ENCODE measurements at places on chromosomes 16 and 17. TPM values are rescaled to one million over a fixed set of nuclear protein-coding genes. Genes with fewer than 3 reads are reported as not detected.

- peak; percentile 54 for DNase-seq
These were observed 9.4 kb upstream of the TOM1L1 start for GRCh38 chr17:54891176-54891821.

DNA sequence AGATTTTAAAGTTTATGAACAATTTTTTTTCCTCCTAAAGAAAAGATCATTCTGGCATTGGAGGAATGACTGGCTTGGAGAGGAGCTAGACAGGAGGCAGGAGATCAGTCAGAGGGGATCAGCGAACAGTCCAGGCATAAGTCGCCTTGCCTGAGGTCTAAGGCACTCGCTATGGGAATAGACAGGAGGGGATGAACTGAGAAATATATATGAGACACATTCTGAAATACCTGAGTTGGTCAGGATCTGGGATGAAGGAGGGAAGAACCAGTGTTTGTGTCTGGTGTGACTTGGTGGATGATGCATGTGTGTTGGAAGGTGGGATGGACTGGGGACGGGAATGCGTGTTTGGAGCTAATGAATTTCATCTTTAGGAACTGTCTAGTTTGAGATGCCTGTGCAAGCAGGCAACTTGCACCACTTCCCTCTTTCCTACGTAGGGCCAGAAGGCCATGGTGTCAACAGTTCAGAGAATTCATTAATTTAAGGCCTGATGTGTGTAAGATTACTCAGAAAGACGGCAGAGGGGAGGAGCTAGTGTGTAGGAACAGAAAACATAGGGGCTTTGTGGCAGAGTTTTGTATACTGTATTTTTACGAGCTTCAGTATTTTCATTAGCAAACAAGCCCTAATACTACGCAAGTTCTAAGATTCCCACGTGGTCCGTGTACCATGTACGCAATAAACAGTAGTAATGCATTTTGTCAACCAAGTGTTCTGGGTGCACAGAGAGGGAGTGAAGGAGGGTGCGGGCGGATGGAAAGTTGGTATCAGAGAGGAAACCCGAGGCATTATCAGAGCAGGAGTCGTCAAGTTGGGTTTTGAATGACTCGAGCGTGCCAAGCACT is 825 bp downstream of the HEATR6 start:
- DNase-seq, result peak; percentile 32

DNA sequence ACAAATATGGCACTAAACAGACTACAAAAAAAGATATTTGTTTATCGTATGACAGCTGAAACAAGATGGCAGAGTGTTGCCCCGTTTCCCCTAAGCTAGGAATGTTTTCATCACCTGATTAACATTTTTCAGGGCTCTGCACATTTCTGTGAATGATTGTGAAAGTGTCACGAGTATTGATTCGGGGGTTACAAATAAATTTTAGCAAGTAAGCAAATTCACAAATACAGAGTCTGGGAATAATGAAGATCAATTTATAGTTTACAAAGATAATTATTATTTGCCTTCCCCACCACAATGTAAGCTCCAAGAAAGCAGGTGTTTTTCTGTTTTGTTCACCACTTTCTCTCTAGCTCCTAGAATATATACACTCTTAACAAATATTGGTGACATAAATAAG is 361.2 kb upstream of the ERCC4 start:
- DNase-seq, result no peak

- no peak for DNase-seq
These were observed 6.3 kb upstream of the CD7 start for GRCh38 chr17:82323514-82324234.

- peak; percentile 54 for DNase-seq
These were observed 994 bp downstream of the CLTC start for GRCh38 chr17:59620518-59621259.

DNA sequence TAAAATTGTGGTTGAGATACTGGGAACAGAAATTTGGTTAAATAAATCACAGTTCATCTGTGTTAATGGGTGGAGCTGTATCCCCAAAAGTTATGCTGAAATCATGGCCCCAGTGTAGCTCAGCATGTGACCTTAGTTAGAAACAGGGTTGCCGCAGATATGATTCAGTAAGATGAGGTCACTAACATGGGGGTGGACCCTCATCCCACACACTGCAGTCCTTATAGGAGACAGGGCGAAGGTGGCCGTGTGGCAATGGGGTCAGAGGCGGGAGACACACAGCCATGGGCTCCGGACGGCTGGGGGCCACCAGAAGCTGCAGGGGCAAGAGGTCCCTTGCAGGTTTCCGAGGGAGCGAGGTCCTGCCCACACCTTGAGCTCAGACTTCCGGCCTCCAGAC is 10.7 kb downstream of the GALNS start:
- no peak for DNase-seq

DNA sequence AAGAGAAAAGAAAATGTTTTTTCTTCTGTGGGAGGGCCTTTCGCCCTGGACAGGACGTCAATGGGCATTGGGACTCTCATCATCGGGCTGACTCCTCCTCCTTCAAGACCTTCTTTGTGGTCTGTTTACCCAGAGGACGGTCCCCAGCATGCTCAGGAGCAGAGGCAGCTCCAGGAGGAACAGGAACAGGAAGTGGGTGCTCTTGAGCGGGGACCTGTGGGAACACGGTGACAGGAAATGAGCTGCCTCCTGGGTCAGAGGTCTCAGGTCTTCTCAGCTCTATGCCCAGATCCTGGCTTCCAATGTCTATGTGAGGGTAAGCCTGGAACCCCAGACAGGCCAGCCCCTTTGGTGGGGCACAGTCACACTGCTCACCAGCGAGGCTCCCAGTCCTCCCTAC is 12.2 kb downstream of the CD300LD start:
- no peak for DNase-seq

DNA sequence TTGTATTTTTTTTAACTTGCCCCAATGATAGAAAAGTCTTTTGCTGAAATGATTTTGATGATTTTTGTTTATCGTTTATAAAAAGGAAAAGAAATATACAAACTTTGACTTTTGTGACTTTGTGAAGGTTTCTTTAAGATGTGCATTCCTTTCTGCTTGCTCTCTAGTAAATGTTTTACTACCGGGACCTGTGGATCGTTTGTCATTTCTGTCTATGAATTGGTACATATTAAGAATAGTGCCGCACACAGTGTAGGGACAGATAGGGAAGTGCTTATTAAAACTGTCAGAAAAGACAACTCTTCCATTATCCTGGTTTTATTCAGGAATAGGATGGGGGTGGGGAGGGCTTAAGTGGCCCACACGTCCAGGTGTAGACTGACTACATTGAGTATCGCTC is 8.1 kb upstream of the PSMC5 start:
- DNase-seq, result peak; percentile 57

DNA sequence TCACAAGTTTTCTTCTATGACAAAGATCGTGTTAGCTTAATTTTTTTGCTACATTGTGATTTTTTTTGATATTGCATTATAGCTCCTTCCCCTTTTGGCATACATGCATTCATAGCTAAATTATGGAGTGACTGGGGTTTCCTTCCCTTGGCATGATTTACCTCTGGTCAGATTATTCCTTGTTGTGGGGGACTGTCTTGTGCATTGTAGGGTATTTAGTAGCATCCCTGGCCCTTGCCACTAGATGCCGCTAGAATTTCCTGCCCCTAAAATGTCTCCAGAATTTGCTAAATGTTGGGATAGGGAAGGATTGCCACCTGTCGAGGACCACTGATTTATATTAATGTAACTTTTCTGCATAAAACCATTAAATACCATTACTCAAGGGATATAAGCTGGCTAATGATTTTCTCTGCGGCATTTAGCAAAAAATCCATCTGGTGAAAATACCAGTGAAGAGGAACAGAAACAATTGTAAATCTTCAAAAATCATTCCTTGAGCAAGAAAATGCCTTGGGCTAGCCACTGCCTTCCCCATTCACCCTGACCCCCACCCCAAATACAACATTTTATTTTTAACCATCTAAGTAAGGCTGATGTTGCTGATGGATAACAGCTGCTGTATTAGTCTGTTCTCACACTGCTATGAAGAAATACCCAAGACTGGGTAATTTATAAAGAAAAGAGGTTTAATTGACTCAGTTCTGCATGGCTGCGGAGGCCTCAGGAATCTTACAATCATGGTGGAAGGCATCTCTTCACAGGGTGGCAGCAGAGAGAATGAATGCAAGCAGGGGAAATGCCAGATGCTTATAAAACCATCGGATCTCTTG is 195.2 kb downstream of the MAP2K6 start:
- peak; percentile 41 for DNase-seq

DNA sequence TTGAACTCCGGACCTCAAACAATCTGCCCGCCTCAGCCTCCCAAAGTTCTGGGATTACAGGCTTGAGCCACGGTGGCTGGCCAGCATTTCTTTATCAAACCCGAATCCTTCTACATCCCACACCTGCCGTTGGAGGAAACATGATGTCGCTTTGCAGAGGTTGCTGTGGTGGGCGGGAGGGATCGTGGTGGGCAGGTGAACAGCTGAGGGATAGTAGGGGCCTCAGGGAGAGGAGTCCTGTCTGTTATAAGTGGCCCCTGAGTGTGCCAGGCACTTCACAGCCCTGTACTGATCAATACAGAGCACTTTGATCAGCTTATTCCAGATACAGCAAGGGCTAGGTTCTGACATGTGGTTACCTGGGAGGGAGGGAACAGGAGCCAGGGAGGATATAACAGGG is 76.5 kb downstream of the CYLD start:
- no peak for DNase-seq

DNA sequence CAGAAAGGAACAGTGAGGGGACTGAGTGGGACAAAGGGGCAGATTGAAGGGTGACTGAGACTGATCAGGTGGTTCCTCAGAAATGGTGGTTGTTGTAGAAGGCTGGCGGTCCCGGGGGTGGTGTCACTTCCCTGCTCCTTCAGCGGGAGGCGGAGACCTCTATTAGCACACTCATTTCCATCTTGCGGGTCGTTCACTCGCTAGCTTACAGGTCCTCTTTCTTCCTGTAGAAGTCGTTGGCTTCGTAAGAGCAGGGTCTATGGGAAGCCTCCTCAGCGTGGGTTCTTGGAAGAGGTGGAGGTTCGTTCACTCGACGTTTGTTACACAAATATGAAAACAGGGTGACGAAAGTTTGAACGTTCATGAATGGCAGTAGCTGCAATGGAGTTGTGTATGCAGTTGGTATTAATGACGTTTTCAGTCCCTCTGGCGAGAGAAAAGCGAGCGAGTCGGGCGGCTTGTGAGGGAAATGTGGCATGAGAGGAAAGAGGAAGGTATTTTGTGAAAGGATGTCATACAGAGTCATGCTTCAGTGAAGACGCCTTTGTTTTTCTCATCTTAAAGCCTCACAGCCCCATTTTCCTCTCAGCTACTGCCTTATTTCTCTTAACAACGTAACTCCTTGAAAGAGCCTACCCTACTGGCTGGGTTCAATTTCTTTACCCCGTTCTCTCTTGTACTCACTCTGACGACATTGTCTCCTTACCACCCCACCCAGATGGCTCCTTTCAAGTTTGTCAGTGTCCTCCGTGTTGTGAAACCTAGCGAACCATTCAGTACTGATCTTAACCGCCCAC is 667 bp downstream of the EFCAB13 start:
- DNase-seq, result peak; percentile 74

DNA sequence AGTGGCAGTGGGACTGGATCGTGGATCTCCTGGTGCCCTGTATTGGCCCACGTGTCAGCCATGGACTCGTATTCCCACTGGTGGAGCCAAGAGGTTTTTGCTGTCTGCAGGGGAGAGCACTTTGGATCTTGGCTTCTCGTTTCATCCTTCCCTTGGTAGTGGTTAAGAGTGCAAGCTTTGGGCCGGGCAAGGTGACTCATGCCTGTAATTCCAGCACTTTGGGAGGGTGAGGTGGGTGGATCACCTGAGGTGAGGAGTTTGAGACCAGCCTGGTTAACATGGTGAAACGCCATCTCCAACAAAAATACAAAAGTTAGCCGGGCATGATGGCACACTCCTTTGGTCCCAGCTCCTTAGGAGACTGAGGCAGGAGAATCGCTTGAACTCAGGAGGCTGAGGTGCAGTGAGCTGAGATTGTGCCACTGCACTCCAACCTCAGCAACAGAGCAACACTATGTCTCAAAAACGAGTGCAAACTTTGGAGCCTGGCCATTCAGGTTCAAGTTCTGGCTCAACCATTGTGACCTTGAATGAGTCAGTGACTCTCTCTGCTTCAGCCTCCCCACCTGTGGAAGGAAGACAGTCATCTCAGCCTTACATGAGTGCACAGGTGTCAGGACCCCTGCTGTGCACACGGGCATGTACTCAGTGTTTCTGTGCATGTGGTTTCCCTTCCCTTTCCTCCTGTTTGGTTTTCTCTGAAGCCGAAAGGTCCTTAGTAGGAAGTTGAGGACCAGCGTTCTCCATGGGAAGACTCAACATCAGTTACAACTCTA is 57.4 kb downstream of the PLCG2 start:
- no peak for DNase-seq

The KRTAP4-4 gene
- total RNA-seq, result not detected

The XYLT1 gene
- 0.61 TPM for total RNA-seq

The PNMT gene
- total RNA-seq, result not detected

The SHMT1 gene
- 83.3 TPM for total RNA-seq

The CHST5 gene
- not detected for total RNA-seq

The DPEP3 gene
- not detected for total RNA-seq

The CLEC19A gene
- not detected for total RNA-seq

All from Caki2 (cell line).